ENCODE measurements at places on chromosomes 4 and X. TPM values are rescaled to one million over a fixed set of nuclear protein-coding genes. Genes with fewer than 3 reads are reported as not detected.

Gene UGT8
- polyA plus RNA-seq, result 0.16 TPM

Gene PLAC1
- 0.23 TPM for polyA plus RNA-seq

Gene BLTP1
- polyA plus RNA-seq, result 31.3 TPM

Gene AMMECR1
- polyA plus RNA-seq, result 3.6 TPM

Gene HMGB3
- 9.9 TPM for polyA plus RNA-seq

Gene IL21
- not detected for polyA plus RNA-seq

Gene TET2
- polyA plus RNA-seq, result 4.4 TPM

Gene CXCL13
- 0.10 TPM for polyA plus RNA-seq

Gene AFM
- polyA plus RNA-seq, result 0.05 TPM

- no peak for DNase-seq
Measured at GRCh38 chr4:181569553-181569952, 673.6 kb upstream of the TENM3 start.

GRCh38 chr4:85744950-85745349, 270.0 kb downstream of the ARHGAP24 start:
- no peak for DNase-seq

DNA sequence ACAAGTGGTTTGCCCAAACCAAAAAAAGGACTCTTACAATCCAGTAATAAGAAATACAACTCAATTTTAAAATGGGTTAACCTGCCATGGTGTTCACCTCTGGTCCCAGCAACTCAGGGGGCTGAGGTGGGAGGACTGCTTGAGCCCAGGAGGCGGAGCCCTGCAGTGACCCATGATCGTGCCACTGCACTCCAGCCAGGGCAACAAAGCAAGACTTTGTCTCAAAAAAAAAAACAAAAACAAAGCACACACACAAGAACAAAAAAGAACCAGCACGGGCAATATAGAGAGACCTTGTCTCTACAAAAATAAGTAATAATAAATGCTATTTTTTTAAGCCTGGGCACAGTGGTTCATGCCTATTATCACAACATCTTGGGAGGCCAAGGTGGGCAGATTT, 28.7 kb downstream of the ARAP2 start:
- DNase-seq, result no peak

DNA sequence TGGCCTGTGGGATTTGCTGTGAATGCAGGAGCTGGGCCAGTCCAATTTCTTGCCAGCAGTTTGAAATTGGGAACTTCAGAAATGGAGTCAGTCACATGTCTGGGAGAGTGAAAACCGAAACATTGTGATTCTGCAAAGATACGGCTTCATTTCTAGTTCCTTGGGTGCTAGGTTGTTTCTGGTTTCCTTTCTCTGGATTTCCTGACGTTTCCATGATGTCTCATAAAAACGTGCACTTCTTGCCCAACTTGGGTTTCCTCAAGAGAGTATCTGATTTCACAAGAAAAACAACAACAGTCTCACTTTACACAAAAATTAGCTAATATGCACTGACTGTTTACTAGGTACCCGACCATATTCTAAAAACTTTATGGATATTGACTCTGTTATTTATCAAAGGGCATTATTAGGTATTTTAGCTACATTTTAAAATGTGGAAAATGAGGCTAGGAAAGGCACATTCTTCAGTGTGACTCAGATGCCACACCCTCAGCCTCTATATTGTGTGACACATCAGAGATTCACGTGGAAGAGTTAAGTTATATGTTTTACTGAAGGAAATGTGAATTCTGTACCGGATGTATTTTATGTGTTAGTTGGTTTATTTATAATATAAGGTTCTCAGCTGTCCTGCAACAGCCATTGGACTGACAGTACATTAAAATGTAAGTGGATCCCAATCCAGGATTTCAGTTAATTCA, 225.0 kb upstream of the PUDP start:
- no peak for DNase-seq

- DNase-seq, result no peak
Measured at GRCh38 chr4:80172203-80172602, 25.1 kb upstream of the PRDM8 start.

- no peak for DNase-seq
Measured at GRCh38 chr4:88054901-88055300, 47.5 kb downstream of the PKD2 start.

DNA sequence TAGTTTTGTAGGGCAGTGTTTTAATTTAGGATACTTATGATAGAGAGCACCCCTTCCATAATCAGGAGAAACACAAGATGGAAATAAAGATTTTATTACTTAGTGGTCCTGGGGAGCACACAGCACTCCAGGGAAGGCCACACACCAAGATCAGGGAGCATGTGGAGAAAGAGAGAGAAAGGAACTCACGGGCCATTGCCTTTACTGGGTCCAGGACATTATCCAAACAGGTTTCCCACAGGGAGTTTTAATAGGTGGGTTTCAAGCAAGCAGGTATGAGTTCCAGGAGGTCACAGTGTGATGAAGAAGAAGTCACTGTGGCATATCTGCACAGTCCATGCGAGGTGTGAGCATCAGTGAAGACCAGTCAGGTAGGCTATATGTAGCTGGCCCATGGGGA, 46.8 kb downstream of the NFKB1 start:
- no peak for DNase-seq

- DNase-seq, result no peak
Measured at GRCh38 chr4:139794158-139794954, 128.7 kb downstream of the MGST2 start.

GRCh38 chr4:176259330-176260090, 9.5 kb downstream of the ASB5 start:
- DNase-seq, result no peak

DNA sequence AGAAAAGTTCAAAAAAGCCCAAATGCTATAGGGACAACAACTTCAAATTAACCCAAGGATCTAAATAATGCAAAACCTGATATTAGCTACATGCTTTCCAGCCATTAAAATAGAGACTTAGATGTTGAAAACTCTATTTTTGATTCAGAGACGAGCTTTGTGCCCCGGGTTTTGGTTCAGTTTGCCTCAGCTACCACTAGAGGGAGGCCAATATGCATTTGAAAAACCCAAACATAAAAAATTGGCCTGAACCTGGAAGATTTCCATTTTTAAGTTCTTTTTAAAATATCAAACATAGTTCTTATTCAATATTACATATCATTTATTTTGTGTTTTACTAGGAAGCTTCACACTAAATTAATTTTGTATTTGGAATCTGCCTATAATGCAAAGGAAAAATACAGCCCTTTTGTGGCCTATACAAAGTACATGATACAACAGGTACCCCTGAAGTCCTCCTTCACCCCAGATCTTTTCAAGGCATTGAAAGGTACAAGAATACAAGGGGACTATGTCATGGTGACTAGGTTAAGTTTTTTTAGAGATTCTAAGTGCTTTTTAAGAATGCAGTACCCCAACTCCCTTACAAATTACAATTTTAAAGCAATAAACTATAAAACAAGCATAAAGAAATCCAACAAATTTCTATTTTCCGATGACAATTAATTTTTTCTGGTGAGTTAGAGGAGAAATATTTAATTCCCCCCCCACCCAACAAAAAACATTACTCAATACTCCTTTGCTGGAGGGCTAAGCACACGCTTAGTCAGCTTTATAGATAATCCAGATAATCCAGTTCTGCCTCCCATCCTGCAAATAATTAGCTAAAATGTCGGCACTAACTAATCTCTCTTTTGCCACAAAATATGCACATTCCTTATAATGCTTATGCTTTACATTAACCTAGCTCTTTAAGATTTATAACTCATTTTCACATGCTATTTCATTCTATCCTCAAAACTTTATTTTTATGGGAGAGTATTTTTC, 97.7 kb upstream of the PTPN13 start:
- peak; percentile 18 for DNase-seq

GRCh38 chr4:140702096-140702757, 54.0 kb downstream of the TBC1D9 start:
- peak; percentile 57 for DNase-seq

DNA sequence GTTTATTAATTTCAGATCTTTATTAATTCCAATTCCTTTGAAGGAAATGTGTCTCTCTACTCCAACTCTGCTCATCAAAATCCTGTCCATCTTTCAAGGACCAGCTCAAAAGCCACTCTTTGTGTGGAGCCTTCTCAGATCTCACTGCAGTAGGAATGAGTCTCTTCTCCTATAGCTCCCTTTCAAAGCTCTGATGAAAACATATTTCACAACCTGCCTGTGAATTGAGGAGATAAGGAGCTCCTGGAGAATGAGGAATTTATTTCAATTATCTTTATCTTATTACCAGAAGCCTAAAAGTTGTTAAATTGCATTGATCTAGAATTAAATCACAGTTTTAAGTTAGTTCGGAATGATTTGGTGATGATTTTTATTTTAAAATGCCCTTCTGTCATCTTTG, 92.6 kb upstream of the TRPC3 start:
- DNase-seq, result no peak

DNA sequence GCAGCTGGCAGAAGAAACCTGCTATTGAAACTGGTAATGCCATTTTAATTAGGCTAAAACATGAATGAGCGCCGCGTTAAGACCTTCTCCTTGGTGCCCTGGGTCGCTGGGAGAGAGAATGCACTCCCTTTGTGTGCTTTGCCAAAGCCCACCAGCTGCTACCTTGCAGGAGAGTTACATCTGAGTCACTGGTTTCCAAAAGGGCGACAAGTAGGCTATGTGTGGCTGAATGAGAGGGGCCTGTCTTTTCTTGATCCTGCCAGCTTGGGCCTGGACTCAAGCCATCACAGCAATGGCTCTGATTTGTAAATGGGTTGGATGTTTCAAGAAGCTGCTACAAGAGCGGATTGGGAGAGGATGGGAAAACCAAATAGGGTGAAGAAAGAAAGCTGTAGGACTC, 81.5 kb downstream of the NHS start:
- DNase-seq, result no peak

DNA sequence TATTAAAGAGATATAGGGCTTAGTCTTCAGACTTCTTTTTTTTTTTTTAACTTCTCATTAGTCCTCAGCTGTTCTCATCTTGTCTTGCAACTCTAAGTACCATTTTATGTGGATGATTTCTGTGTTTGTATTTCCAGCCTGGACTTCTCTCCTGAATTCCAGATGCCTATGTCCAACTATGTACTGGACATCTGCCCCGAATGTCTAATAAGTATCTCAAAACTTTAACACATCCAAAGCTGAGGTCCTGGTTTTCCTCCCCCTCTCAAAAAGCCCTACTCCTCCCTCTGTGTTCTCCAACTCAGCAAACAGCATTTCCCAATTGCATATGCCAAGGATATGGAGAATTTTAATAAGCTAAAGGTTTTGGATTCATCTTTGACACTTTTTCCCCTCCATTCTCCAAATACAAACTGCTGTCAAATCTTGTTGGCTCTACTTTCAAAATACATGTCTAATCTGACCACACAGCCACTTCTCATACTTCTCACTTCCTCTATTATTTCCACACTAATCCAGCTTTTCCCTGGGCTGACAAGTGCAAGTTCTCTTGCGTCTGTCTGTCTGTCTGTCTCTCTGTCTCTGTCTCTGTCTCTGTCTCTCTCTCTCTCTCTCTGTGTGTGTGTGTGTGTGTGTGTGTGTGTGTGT, 79.8 kb downstream of the CLCN5 start:
- DNase-seq, result no peak

DNA sequence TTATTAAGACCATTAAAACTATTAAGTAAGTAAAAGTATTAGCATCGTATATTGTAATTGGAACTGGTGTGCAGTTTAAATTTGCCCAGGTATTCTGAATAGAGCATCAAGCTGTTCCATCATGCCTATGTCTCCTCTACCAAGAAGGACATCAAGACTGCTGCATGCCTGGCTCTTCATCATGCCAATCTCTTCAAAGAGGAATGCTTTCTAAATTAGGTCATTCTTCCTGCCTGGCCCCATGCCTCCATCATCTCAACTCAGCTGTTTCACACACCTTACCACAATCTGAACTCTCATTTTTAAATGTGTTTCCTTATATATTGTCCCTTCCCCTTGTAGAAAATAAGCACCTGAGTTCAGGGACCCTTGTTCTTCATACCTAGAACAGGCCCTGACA, 270.5 kb upstream of the PPARGC1A start:
- no peak for DNase-seq

DNA sequence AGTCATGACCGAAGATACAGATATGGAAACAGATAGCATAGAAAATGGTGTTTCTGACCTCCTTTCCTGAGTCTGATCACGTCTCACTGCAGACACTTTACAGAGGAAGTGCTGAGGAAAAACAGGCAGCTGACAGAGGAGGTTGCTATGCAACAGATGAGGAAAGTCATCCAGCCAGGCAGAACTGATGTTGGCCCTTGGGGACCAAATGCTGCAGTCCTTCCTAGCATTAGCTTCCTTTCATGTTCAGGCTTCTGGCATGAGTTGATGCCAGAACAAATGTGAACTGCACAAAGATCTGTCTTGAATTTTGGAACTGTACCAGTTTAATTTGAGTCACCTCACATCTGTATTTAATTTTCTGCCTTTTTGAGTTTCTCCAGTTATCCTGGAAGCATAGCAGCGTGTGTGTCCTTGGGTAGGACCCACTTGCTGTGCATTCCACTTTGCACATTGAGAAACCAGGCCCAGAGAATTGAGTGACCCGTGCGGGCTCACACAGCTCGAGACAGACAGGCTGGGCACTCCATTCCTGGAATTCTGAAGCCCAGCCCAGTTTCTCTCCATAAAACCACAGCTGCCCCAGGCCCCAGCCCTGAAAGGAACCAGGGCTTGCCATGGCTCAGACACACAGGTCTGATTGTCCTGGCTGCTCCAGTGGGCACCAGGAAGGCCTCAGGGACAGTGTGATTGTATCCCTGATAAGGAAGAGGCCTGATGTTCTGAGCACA, 1.4 kb upstream of the MAGED1 start:
- no peak for DNase-seq

GRCh38 chr4:167578906-167579305, 344.6 kb upstream of the SPOCK3 start:
- no peak for DNase-seq

GRCh38 chr4:41064953-41065352, 149.4 kb downstream of the APBB2 start:
- no peak for DNase-seq

- no peak for DNase-seq
Measured at GRCh38 chr4:95732061-95732460, 107.8 kb upstream of the PDHA2 start.

DNA sequence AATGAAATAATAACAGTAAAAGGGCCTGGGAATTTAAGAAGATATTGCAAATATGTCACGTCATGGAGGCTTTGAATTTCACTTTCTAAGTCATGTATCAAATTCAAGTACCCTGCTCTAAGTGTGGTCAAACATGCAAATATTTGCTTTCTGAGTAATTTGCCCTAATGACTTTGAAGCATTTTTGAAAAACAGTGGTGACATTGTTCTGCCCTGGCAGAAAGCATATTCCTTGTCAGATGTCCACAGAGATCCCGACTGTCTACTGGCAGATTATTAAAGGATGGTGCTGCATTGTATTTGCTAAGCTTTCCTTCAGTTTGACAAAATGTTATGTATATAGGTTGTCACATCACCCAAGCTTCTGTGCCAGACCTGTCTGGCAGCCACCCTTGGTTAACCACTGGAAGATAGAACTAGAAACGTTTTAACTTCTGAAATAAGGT, 92.5 kb downstream of the ANK2 start:
- DNase-seq, result no peak

- no peak for DNase-seq
Measured at GRCh38 chr4:2085496-2085901, 26.4 kb downstream of the NAT8L start.

- no peak for DNase-seq
Measured at GRCh38 chr4:2925931-2926860, 37.0 kb downstream of the NOP14 start.

All from urinary bladder (tissue), 4 donors.